ENCODE measurements at places on chromosomes 2 and 18. TPM values are rescaled to one million over a fixed set of nuclear protein-coding genes. Genes with fewer than 3 reads are reported as not detected.

DNA sequence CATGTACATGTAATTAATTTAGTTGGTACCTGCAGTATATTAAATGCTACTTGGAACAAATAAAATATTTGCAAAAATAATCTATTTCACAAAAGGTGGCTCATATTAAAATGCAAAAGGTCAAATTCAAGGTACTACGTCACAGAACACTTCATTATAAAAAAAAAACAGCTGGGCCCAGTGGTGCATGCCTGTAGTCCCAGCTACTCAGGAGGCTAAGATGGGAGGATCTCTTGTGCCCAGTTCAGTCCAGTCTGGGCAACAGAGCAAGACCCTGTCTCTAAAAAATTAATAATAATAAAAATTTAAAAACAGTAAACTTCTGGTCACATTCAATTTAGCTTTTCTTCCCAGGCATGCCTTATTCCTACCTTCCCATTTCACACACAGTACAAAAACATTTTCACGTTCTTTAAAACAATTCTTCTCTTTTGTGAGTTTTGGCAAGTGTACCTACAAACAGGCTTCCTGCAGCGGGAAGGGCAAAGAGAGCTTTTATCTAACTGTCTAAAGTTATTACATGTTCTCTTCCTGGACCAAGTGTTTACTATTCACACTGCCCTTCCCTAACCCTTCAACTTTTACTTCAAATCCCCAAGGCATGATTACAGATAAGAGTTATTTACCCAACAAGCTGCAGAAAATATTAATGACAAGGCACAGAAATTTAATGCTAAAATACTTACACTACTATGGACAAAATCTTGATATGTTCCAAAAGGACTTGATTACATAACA lies 10.7 kb downstream of the BAZ2B start:
- no peak for DNase-seq

- DNase-seq = no peak
Observed at GRCh38 chr2:57842531-57842930, 204.1 kb upstream of the VRK2 start.

DNA sequence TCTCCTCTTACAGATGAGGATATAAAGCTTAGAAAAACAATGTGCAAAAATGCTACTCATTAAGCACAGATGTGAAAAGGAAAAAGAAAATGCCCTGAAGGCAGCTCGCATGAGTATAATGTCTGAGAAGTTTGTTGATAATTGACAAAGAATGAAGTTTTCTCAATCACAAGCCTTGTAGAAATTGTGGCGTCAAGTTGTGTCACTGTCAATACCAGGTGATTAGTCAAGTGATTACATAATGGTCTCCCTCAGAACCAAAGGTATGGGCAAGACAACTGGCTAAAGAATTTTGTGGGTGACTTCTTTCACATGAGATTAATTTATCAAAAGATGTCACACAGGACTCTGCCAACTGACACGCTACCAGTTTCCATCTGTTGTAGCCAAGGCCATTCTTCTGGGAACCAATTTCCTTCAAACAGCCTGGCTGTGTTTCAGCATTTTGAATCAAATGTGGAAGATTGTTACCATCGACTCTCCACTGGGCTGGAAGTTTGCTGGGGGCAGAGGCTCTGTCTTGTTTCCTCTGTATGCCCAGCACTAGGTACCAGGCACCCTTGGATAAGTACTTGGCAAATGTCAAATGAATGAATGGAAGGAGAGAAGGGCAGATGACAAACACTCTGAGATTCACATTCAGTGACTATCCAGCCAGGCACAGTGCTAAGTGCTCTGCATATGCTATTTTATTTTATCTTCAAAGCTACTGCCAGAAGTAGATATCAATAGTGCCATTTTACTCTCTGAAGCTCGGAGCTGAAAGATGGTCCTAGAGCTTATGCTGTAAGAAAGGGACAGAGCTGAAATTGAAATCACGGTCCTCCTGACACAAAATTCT lies 5.9 kb upstream of the FN1 start:
- DNase-seq = no peak

DNA sequence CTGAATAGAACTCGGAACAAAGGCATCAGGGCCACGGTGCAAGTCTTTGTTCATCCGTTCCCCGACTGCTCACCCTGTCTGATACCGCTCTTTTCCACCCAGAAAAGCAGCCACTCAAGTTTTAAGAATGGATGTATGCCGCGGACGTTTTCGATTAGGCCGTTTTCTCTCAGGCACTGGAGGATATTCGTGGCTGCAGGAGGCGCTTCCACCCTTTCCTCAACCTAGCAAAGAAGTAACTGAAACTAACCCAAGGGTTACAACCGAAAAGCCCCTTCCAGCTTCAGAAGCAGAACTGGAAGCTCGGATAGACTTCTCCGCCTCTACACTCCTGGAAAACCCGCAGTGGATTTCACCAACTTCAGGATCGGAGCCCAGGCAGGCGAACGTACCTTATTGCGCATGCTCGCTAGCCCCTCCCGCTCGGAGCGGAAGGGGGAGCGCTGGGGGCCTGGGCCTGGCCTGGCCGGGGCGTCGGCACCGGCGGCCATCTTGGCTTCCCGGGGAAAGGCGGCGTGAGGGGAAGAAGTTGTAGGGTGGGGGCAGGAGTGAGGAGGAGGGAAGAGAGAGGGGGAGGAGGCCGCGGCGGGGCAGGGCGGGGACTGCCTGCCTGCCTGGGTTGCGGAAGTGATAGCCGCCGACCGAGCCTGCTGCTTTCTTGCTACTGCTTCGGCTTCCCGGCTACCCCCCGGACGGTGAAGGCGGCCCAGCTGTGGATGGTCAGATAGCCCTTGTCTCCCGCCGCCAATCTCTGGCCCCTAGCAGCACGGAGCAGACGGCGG lies at the start of gene ACTR3:
Gene ACTR3, plus strand, starts transcription at position 619 of the 782 bp plus-strand sequence. CDS start 191 bp downstream, outside the sequence.
- peak; percentile 99 for DNase-seq

DNA sequence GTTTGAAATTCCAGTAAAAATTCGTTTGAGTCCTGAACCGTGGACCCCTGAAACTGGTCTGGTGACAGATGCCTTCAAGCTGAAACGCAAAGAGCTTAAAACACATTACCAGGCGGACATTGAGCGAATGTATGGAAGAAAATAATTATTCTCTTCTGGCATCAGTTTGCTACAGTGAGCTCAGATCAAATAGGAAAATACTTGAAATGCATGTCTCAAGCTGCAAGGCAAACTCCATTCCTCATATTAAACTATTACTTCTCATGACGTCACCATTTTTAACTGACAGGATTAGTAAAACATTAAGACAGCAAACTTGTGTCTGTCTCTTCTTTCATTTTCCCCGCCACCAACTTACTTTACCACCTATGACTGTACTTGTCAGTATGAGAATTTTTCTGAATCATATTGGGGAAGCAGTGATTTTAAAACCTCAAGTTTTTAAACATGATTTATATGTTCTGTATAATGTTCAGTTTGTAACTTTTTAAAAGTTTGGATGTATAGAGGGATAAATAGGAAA lies 80.7 kb downstream of the ACSL3 start:
- no peak for DNase-seq

DNA sequence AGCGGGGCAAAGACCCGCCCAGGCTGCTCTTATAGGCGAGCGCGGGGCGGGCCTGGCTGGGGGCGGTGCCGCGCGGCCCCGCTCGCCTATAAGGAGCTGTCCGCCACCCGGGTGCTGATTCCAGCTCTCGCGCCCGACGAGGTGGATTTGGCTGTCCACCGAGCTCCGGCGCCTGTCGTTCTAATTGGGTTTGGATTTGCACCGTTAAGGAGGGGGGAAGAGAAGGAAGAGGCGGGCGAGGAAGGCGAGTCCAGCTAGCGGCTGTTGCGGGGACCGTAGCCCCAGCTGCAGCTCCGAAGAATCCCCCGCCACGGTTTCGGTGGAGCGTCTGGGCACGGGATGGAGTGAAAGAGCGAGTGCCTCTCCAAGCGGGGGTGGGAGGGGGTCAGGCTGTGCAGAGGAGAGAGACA lies at the start of gene CNTNAP5:
Gene CNTNAP5, plus strand, starts transcription at position 117 of the 410 bp plus-strand sequence. CDS start 364 bp downstream, outside the sequence.
- DNase-seq = peak; percentile 44

GRCh38 chr2:52341732-52342131 lies 1309.8 kb upstream of the NRXN1 start:
- DNase-seq = no peak

- no peak for DNase-seq
Observed at GRCh38 chr2:106685180-106685897, 198.2 kb downstream of the CD8B2 start.

GRCh38 chr2:8714283-8714682 lies 32.4 kb downstream of the ID2 start:
- no peak for DNase-seq

DNA sequence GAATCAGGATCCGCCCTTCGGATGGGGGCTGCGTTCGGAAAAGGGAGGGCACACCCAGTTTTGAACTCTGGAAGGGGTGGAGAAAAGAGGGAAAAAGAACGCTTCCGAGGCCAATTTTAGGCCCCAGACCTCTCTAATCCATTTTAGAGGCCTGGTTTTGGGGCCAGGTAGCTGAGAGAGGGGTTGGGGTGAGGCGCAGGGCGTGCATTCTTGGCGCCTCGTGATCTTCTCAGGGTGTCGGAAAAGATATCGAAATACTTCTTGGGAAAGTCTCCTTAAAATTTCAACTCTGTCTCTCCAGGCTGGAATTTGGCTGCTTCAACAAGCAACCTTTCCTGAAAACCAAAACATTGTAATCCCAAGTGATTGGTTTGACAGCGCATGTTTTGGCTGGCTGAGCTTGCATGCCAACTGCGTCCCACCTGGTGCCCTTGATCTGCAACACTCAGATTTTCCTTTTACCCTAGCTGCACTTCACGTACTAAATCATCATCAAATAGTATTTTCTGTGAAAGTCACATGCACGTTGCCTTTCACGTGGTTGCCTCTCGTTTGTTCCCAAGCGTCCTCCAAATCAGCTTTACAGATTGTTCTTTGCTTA lies 864 bp upstream of the XPO1 start:
- peak; percentile 39 for DNase-seq

- DNase-seq = no peak
Observed at GRCh38 chr2:237533668-237534161, 32.7 kb upstream of the PRLH start.

DNA sequence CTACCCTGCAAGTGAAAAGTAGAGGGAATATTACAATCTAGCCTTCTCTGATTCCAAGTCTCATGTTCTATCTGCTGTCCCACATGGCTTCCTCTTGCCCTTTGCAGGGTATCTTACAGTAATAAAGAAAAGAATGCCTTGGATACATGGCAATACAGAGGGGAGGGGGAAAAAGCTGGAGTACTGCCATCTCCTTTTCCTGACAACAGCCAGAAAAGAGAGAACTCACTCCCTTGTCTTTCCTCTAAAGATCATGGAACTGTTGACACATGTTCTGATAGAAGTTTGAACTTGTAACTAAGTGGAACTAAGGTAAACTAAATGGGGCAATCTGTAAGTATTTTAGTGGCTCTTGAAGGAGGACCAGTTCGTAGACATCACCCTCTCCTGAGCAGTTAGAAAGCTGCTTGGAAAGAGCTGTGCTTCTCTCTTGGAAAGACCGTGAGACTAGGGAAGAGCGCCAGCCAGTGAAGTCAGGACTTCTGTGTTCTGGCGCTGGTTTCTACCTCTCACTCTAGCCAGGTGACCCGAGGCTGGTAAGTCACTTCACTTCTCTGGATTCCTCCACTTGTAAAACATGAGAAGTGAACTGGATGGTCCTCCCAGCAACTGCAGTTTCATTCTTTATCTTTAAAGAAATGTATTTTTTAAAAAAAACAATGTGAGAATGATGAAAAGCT lies 242.3 kb upstream of the FOSL2 start:
- no peak for DNase-seq

GRCh38 chr2:120539937-120540718 lies 194.2 kb downstream of the INHBB start:
- peak; percentile 23 for DNase-seq

DNA sequence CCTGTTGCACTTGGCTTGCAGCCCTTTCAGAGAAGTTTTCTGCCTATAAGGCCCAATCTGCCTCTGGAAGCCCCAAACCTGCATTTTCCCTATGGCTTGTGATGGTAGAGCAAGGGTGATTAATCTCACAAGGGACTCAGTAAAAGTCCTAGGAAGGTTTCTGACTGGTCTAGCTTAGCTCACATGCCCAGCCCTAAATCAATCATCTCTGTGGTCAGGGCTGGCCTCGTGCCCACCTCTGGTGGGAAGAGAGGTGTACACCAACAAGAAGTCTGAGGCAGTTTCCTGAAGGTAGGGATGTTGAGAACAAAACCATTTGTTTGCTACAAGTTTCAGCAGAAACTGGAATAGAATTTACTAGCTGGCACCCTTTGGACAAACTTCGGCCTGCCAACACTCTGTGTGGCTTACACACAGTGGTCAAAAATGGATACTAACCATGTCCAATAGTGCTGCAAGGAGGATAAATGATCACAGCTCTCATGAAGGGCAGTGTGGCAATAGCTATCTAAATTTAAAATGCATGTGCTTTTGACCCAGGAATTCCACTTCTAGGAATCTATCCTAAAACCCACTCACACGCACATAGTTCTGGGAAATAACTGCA lies 96.4 kb downstream of the EN1 start:
- no peak for DNase-seq

GRCh38 chr2:62999905-63000304 lies 50.7 kb upstream of the OTX1 start:
- DNase-seq = no peak

- DNase-seq = no peak
Observed at GRCh38 chr2:240422658-240423329, 12.7 kb upstream of the GPC1 start.

DNA sequence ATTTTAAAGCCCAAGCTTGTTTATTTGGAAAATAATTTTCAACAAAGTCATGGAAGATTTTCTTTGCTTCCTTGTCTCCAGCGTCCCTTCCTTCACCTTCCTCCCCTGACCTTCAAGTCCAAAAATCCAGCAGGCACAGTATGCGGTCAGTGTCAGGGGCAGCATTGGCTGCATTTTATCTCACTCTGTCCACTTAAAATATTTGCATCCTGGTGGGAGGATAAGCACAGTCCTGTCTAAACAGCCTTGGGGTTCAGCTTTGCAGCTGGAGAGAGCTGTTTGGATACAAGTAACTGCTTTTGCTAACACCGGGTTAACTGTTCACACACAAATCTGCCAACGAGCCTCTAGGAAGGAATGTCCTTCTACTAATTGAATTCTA lies 318.1 kb downstream of the PDE11A start:
- DNase-seq = no peak

- DNase-seq = no peak
Observed at GRCh38 chr2:34545486-34546136, 946.5 kb upstream of the FAM98A start.

- no peak for DNase-seq
Observed at GRCh38 chr2:182435754-182436153, 8.9 kb upstream of the PDE1A start.

- no peak for DNase-seq
Observed at GRCh38 chr2:18132697-18133096, 254.2 kb downstream of the KCNS3 start.

TGFBRAP1 gene
- 19.8 TPM for total RNA-seq

ZNF516 gene
- 15.2 TPM for total RNA-seq

DSC3 gene
- 0.27 TPM for total RNA-seq

IRS1 gene
- total RNA-seq = 17.4 TPM

ITGB6 gene
- 13.2 TPM for total RNA-seq

CHRND gene
- total RNA-seq = not detected

All from colonic mucosa (tissue), 4 donors.